ENCODE measurements at places on chromosomes 1 and 21.

- no peak for DNase-seq
These were observed 40.0 kb downstream of the ATP2B4 start for GRCh38 chr1:203666609-203667008.

DNA sequence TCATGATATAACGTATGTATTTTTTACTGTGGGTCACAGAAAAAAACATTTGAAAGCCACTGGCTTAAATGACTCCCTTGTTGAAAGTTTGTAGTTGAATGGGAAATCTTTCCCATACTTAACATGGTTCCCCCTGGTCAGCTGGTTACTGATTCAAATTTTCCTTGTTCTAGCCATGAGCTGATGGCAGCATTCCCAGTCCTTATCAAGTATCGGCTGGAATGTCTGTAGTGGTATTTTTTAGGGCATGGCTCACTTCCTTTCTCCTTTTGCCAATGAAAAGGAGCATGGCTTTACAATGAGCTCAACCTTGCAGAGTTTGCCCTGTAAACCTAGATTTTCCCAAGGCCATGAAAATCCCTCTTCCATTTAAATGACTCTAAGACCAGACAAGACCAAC is 55.7 kb downstream of the GIPC2 start:
- no peak for DNase-seq

DNA sequence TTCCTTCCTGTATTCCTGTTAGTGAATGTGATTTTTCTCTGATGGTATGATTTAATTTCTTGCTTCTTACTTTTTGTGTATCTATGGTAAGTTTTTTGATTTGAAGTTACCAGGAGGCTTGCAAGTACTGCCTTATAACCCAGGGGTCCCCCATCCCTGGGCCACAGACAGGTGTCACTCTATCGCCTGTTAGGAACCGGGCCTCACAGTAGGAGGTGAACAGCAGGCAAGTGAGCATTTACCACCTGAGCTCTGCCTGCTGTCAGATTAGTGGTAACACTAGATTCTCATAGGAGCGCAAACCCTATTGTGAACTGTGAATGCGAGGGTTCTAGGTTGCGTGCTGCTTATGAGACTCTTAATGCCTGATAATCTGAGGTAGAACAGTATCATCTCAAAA is 143.3 kb downstream of the RPS6KC1 start:
- DNase-seq: no peak

GRCh38 chr1:48792961-48793360 is 16.3 kb upstream of the BEND5 start:
- DNase-seq: no peak

GRCh38 chr1:205270764-205271163 is 43.0 kb downstream of the TMCC2 start:
- no peak for DNase-seq

DNA sequence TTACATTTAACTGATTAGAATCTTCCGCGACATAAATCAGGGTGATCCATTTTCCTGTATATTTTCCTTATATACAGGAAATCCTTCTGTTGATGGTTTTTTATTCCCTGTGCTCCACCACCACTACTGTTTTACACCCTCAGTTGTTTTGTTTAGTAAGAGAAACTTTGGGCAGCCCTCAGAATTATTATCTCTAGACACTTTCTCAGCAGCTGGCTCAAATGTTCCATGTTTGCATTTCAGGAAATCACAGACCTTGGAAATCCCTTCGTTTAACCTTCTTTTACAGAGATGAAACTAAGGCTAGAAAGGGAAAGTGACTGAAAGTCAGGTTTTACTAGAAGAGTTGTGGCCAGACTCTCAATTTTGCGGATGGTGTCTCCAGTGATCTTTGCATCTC is 15.2 kb downstream of the ZNF697 start:
- DNase-seq: no peak

DNA sequence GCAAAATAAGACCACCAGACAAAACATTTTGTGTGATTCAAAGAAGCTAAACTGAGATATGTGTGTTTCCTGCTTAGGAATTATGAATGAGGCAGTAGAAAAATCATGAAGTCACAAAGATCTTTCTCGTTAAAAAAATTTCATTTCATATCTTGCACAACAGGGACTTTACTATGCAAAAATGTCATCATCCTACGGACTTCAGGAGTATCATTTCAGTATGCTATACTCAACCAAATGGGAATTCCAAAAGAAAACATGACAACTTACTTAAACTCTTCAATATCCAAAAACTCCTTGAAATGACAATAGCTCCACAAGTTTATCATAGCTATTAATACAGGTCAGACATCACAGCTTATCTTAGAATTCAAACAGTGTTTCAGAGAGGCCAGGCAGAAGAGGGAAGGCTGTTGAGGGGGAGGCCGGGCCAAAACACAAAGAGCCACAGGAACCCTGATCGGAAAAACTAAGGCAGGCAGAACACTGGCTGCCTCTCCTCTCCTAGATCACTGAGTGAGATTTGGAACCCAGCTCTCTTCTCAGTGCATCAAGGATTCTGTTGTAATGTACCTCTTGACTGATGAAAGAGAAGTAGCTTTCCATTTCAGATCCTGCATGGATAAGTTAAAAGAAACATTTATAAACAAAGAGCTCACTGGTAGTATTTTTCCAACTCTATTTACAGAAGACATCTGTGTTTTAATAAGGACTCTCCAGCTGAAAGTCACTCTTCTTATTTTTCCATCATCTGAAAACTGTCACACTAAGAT is 66.9 kb downstream of the TESK2 start:
- no peak for DNase-seq

DNA sequence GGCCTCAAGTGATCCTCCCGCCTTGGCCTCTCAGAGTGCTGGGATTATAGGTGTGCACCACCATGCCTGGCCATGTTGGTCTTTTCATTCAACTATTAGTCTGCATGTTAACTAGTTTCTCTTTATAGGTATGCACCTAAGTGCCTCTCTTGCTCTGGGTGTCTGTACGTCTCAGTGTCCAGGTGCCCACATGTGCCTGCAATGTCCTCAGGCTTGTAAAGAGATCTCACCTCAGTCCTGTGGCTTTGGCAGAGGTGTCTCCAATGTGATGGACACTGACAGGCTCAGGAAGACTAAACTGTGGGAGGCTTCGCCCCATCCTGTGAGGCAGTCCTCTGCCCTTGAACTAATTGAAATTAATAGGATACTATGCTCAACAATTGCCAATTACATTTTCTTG is 526.3 kb downstream of the PTPRU start:
- DNase-seq: no peak

- no peak for DNase-seq
These were observed 22.9 kb downstream of the RRP1 start for GRCh38 chr21:43812139-43812821.

DNA sequence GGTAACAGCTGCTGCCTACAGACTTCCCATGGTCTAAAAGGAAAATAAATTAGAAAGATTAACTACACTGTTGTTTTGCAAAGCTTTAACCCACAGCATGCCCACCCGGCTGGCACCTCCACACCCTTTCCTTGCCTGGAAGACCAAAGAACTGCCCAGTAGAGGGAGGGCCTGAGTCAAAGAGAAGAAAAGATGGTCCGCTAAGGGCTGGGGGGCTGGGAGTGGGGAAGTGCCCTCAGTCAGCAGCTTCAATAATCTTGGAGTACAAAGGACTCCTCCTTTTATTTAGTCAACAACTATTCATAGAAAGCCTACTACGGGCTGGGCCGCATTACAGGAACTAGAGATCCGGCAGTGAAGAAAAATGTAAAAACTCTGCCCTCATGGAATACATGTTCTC is 40.6 kb downstream of the ERI3 start:
- no peak for DNase-seq

- DNase-seq: no peak
These were observed 2.1 kb downstream of the KLHL21 start for GRCh38 chr1:6600410-6601048.

GRCh38 chr1:195899762-195900352 is 708.4 kb downstream of the KCNT2 start:
- DNase-seq: no peak

GRCh38 chr1:75632350-75632949 is 21.5 kb upstream of the SLC44A5 start:
- no peak for DNase-seq

DNA sequence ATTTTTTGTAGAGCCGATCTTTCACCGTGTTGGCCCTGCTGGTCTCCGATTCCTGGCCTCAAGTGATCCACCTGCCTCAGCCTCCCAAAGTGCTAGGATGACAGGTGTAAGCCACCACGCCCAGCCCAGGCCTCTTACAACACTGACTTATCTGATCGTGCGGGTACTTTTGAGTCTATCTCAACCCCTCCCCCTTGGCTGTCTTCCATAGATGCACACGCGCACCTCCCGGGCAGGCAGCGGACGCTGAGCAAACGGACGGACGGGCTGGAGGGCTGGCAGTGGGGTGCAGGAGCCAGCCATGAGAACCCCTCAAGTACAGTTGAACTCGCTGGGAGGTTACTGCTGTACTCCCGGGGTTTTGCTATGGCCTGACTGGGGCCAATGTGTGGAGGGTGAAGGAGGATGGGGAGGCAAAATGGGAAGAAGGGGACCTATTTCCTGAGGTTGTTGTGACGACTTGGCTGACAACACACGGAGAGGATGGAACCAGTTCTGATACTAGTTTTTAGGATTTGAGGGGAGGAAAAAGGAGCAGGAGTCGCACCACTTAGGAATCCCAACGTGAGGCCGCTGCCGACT is 959 bp downstream of the CD58 start:
- DNase-seq: no peak

- no peak for DNase-seq
These were observed 344.5 kb downstream of the LMX1A start for GRCh38 chr1:165011991-165012531.

GRCh38 chr1:65232461-65232990 is 76.8 kb upstream of the DNAJC6 start:
- no peak for DNase-seq

- DNase-seq: no peak
These were observed at the start of gene ECE1 for GRCh38 chr1:21289700-21290545. Gene ECE1 (minus strand): TSS chr1:21290463. CDS start chr1:21290414, 49 bp downstream.

GRCh38 chr1:118271883-118272282 is 86.9 kb upstream of the SPAG17 start:
- no peak for DNase-seq

- DNase-seq: no peak
These were observed 18.5 kb downstream of the ARHGEF10L start for GRCh38 chr1:17557986-17558385.

GRCh38 chr1:23013657-23014056 is 2.0 kb downstream of the TEX46 start:
- DNase-seq: no peak

DNA sequence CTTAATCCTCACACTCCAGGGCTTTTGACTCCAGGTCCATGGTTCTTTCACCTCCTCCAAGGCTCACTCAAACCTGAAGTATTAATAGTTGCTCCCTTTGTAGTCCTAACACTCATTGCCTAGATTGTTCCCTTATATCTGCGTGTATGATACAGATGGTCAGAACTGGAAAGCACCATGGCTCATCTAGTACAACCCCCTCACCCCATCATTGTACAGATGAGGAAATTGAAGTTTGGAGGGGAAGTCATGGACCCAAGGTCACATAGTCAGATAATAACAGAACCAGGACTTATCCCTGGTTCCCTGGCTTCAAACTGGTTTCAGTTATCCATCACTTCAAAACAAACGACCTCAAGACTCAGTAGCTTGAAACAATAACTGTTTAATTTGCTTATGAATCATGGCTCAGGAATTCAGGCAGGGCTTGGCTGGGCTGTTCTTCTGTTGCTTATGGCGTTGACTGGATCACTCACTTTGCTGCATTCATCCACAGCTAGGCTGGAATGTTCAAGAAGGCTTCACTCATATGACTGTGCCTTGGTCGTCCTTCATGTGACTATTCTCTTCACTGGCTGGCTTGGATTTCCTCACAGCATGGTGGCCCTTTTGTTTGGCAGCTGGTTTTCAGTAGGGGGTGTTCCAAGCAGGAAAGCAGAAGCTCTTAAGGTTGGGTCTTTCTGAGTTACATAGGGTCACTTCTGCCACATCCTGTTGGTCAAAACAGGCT is 5.0 kb downstream of the NOS1AP start:
- DNase-seq: no peak

DNA sequence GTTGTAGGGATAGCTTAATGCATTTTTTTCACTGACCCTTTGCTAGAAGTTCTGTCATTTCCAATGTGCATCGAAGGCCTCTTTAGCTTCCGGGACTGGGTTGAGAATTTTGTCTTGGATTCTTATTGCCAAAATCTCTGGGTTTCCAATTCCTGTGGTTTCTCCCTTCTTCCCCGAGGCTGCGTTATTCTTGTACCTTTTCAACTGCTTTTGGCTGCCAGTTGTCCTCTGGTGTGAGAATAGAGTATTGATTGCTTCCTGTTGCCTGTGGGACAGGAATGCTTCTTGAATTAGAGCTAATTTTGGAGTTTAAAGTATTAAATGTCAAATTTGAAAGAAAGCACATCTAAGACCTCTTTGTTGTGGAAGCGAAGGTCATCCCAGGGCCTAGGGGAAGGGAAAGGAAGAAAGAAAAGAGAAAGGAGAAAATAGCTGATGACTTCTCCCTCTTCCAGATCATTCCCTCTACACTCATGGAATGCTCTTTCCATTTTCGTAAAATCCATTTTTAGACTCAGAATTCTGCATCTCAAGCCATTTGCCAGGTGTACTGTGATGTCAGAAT is 21.1 kb downstream of the HUNK start:
- DNase-seq: no peak

GRCh38 chr1:160558660-160559380 is 20.5 kb downstream of the CD84 start:
- DNase-seq: no peak

DNA sequence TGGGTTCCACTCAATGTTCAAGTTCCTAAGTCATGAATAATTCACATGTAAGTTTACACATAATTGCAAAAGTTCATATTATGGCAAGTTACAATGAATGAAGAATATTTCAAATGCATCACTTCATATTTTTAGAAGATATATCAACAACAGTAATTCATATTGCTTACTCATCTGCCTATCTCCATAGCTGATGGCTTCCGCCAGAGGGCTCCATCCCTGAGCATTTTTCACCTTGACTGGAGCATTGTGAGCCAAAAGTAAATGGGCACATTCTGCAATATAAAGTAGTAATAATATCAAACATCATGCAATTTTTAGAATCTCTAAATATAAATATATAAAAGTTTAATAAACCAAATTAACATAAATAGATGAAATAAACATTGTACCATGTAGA is 29.8 kb downstream of the ANKRD13C start:
- DNase-seq: no peak

GRCh38 chr1:112581586-112582192 is 37.3 kb downstream of the ST7L start:
- DNase-seq: no peak

- no peak for DNase-seq
These were observed 24.8 kb upstream of the MUTYH start for GRCh38 chr1:45365051-45365450.

DNA sequence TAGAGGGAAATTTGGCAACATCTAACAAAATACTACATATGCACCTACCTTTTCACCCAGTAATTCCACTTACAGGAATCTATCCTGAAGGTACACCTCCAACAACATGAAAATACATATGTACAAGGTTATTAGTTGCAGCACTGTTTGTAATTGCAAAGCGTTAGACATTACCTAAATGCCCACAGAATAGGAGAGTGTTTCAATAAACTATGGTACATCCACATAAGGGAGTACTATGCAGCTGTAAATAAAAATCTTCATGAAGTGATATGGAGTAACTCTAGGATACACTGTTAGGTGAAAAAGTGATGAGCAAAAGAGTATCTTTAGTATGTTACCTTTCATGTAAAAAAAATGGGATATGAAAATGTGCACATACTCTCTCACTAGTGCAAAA is 126.1 kb downstream of the ACBD6 start:
- no peak for DNase-seq

GRCh38 chr1:54041806-54042205 is 11.2 kb downstream of the TMEM59 start:
- DNase-seq: no peak
